ENCODE measurements at places on chromosomes 4 and X. TPM values are rescaled to one million over a fixed set of nuclear protein-coding genes. Genes with fewer than 3 reads are reported as not detected.

KLHL5 gene
- total RNA-seq: 11.8 TPM

AMBN gene
- not detected for total RNA-seq

DNA sequence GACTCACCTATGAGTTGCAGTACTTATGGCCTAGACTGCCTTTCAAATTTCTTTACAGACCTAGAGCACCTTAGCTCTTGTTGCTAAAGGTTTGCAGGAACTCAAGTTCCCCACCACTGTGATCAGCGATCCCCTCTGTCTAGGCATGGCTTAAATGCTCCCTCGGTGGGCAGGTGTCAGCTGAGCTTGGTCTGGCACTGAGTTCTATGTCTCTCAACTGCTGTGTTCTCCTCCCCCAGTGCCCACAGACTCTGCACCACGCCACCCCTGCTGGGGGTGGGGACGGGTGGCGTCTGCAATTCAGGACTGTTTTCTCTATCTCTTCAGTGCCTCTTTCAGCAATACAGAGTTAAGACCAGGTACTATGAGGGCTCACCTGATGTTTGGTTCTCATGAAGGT is 30.5 kb downstream of the TMEM271 start:
- DNase-seq: no peak

KDR gene
- total RNA-seq: not detected

- DNase-seq: peak; percentile 52
These were observed 531 bp downstream of the ZNF141 start for GRCh38 chr4:337932-338758.

- DNase-seq: no peak
These were observed 124.8 kb upstream of the CITED1 start for GRCh38 chrX:72430405-72430968.

DNA sequence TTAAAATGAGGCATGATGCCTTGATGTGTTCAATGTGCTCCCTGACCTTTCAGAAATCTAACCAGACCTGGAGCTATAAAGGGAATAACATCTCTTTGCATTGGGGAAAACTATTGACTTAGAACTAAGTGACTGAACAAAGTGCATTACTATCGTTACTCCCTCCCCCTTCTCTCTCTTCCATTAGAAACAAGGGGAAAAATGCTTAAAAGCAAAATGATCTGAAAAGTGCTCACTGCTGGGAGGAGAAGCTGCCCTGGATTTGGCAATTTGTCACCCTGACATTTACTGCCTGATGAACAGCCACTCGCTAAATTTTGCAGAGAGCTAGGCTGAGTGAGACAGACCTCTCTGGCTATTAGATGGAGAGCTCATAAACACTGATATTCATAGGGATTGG is 48.6 kb upstream of the PARM1 start:
- DNase-seq: no peak

DNA sequence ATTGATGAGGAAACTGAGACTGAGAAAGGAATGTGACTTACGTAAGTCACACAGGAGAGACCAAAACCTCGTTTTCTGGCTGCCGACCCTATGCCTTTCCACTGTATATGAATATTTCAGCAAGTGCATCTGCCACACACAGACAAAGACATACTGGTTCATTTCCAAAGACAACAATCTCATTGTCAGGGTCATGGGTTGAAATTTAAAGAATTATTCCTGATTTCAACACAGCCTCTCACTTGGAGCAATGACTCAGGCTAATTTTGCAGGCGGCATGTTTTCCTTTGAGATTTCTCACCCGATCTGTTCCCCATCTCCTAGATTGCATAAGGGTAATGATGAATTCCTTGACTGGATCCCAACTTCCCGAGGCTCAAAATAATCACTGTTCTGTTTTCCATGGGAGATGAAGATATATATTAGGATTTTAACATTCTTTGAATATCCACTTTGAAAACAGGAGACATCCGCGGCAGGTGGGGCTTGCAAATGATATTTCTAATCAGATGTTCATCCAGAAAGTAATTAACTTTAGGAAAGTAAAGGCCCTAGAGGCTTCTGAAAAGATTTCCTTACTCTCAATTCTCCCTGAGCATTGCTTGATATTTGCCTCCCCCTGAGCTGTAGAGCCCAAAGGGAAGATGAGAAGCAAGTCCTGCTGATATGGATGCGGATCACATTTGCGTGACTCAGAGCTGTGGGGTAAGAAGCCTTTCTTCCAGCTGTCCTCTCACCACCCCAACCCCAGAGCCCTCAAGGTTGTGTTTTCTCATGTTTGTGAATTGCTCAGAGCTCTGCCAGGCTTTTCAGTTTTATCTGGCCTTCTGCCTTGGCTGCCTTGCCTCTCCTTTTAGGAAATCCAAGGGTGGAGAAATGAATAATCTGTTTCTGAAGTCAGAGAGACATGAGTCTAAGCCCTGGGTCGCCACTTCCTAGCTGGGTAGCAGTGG is 361.1 kb upstream of the BOD1L1 start:
- no peak for DNase-seq

- DNase-seq: no peak
These were observed 201.3 kb upstream of the GNPDA2 start for GRCh38 chr4:44927399-44928380.

DNA sequence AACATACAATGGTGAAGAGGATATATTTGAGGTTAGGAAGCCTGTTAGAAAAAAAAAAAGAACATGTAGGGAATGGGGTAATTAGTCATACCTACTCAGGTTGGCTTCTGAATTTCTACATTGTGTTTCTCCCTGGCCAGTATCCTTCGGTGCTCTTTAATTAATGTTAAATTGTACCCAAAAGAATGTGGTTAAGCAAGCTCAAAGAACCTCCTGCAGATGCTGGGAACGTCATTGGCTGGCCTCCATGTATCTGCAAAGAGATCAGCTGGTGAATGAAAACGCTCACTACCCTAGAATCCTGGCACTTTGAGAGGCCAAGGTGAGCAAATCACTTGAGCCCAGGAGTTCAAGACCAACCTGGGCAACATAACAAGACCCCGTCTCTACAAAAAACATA is 942.3 kb upstream of the PRKX start:
- no peak for DNase-seq

GRCh38 chr4:3199653-3200422 is 49.1 kb upstream of the MSANTD1 start:
- DNase-seq: no peak

DNA sequence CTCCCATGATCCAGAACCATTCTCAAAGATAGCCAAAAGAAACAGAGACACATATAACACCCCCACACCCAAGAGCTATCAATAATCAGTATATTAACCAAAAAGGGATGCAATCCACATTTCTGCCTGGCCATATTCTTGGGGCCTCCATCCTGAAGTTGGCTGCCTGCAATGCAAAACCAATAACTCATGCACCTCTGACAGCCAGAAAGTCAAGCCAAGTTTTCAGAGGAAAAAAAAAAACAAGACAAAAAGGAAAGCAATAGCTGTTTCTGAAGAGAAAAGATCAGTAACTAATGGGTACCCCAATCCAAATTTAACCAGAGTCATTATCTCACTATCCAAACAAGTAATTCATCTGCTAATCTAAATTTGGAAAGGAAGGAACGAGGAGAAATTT is 7.3 kb upstream of the PRDM5 start:
- no peak for DNase-seq

- DNase-seq: no peak
These were observed 882.0 kb upstream of the INTU start for GRCh38 chr4:126750723-126751122.

DNA sequence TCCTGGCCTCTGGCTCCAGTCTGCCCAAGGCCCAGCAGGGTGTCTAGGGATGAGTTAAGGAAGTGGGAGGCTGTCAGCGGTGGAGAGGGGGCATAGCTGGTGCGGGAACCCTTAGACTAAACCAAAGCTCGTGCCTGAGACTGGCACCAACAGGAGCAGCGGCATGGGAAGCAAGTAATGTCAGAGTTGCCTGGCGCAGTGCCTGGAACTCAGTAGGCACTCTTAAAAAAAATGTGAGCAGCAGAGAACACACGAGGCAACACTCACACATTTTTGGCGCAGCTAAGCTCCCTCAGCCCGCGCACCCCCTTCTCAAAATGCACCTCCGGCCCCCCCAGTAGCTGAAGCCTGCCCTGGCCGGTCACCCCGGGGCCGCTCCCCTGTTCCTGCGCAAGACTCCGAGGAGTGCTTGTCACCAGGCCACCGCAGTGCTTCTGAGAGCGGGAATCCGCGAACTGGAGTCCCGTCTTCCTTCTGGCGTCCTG is 583 bp downstream of the GABRE start:
- no peak for DNase-seq

RBMXL3 gene
- total RNA-seq: not detected

GRCh38 chrX:69564665-69565064 is 51.2 kb upstream of the EDA start:
- no peak for DNase-seq

DNA sequence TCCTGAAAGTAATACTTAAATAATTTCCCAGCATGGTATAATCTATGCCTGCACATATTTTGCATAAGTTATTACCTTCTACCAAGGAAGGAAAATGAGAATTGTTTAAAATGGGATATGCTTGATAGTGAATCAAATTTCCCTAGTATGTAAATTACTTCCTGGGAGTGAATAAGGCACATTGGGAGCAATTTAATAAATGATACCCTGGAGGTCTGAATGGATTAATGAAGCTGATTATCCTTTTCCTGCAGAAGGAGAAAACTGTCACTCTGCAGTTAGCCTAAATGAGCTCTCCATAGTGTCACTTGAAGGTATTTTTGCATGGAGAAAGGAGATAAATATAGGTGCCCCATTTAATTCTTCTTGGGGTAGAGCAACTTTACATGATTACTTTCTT is 2212.0 kb downstream of the PCDH7 start:
- no peak for DNase-seq

USP17L30 gene
- not detected for total RNA-seq

DNA sequence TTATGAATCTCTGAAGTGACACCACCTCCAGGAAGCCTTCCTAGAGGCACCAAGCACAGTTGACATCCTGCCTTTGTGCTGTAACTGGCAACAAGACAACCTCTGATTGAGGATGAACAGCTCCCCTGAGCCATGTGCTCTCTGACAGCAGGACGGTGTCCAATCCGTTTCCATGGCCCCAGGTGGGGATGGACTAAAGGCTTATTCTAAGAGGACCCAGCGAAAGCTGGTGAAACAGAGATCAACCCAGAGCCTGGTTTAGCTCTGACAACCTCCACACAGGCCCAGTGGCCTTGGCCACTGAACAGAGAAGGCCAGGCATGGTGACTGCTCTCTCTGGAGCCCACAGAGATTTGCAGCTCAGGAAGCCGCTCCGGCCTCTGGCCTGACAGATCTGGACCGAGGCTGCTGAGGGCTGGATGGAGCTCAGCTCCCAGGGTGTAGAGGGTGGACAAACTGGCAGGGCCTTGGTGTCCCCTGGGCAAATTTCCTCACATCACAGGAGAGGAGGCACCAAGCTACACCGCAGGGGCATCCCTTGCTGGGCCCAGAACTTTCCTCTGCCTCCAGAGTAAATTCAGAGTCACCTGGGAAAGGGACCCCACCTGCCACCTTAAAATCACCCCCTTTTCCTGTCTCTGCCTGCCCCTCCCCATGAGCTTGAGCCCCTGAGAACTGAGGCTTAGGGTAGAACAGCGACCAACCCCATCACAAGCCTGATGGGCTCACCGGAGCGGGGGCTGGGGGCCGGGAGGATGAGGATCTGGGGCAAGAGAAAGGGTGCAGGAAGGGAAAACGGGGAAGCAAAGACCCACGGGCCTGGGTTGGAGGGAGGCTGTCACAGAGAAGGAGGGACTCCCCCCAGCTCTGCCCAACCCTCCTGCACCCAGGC is 40.2 kb downstream of the HMX1 start:
- DNase-seq: no peak

GRCh38 chrX:24019448-24019847 is 7.5 kb downstream of the KLHL15 start:
- DNase-seq: peak; percentile 58

All from CD8-positive, alpha-beta T cell (primary cell).